ENCODE measurements at places on chromosomes 16 and 17.
A peak's percentile ranks its signal among the peaks of the same experiment; 100 is the strongest.

- no peak for DNase-seq
Observed at GRCh38 chr16:29182501-29182900, 197.6 kb downstream of the LAT start.

- DNase-seq = no peak
Observed at GRCh38 chr17:83142619-83143018, 63.2 kb downstream of the METRNL start.

- DNase-seq = no peak
Observed at GRCh38 chr17:78596871-78597764, 19.9 kb upstream of the DNAH17 start.

DNA sequence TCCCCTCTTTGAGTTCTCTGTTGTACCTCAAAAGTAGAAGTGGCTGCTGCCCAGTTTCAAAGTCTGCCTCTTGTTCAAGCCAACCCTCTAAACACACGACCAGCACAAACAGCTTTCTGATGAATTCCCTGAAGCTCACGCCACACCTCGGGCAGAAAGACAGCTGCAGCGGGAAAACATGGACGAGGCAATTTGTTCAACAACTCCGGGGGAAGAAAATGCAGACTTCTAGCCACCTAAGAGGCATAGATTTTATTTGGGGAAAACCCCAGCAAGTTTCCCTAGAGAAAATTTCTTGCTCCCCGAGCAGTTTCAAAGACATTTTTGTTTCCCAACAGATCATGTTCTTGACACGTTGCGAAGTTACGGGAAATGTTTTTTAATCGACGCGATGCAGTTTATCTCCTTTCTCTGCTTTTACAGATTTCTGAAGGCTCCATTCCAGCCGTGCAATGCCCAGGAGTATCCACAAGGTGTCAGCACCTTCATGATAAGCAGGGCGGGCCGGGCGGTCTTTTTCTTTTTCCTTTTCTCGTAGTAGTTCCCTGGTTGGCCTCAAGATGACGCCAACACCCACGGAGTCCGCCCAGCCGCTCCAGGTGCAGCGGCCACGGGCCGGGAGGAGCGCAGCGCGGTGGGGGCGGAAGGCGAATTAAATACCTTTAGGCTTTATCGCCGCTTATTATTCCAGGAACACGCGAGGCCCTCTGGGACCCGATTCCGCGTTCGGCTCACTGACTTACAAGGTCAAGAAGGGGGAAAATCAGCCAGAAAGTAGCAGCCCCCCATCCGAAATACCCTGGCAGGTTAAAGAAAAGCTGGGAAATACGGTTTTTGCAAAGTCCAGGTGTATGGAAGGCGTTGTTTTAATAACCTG, 2.9 kb upstream of the FOXC2 start:
- peak; percentile 81 for DNase-seq

DNA sequence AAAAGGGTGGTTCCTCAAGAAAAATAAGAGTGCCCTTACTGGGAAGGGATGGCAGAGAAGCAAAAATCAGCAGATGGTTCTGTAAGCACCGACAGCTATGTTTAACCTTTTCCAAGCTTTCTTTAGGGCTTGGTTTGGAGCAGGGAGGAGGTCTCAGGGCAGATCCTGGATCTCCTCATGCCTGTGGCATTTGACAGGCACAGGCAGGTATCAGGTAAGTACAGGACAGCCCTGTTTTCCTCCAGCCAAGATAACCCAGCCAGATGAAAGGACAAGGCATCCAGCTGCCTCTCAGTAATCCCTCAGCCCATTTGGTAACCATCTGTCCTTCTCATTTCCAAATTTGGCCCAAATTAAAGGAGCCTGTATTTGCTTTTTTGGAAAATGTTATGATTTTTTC, 141.5 kb downstream of the TOX3 start:
- DNase-seq = no peak

DNA sequence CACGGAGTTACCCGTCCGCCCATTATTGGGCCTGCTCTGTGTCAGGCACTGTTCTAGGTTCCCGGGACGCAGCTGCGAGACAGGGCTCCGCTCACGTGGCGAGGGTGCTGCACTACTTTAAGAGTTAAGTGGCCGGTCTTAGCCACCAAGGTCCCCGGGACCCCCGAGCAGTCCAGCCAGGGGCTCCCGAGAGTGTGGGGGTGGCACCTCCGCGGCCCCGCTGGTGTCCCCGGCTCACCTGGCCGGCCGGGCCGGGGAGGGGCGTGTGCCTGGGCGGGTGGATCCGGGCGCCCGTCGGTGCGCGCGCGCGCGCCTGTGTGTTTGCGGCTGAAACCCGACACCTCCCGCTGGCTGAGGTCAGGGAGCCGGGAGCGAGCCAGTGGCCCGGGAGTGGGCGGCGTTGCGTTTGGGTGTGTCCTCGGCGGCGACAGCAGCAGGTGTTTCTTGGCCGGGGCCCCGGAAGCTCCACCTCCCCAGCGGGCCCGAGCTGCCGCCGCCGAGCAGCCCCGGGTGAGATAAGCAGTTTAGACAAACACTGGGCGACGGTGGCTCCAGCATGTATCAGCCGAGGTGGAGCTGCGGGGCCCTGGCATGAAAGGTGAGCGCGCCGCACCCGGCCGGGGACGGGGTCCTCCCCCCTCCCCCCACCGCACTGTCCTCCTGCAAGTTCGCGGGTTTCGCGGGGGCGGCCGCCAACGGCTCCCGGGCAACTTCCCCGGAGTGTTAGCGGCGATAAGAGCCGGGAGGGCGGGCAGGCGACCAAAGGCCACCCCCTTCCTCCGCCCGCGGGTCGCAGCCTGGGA, at the start of gene GSE1:
GSE1 (plus strand) TSS at position 522 of the 803 bp plus-strand sequence; CDS start at position 592, 70 bp downstream.
- DNase-seq = peak; percentile 97

DNA sequence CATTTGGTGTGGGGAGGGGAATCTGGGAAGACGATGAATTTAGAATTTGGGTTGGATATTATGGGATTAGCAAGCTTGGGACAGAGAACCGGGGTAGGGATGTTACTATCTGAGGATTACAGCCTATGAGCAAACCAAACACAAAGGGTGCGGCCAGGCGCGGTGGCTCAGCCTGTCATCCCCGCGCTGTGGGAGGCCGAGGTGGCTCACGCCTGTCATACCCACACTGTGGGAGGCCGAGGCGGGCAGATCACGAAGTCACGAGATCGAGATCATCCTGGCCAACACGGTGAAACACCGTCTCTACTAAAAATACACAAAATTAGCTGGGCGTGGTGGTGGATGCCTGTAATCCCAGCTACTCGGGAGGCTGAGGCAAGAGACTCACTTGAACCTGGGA, 60.9 kb downstream of the VPS53 start:
- no peak for DNase-seq

GRCh38 chr17:1907909-1908698, 78.3 kb downstream of the RPA1 start:
- no peak for DNase-seq

DNA sequence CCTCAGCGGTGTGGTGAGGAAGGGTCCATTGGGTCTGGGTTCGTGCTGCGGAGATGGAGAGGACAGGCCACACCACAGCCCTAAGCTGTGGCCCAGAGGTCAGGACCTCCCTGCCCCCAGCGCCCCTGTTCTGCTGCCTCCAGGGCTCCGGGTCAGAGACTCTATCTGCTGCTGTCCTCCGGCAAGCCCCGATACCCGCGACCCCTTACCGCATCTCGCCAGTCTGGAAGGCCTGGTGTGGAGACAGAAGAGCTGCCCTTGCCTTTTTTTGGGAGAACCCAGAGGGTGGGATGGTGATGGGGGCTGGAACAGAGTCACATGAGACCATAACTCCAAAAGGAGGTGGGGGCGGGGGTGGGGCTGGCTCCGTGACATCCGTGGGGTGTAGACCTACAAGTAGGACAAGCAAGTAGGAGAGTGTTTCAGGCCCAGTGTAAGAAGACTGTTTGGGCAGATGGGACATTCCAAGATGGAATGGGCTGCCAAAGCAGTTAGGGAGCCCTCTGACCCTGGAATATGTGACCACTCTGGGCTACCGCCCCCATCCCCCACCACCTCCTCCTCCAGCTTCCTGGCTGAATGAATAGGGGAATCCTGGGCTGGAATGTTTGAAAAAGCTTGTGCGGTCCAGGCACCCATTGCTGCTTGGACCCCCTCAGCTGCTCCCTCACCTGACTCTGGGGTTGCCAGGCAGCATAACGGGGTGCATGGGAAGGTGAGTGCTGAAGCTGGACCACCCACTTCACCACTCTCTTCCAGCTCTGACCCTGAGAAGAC, 1.4 kb downstream of the XYLT2 start:
- DNase-seq = no peak

- DNase-seq = no peak
Observed at GRCh38 chr17:225551-225950, 44.1 kb upstream of the DOC2B start.

DNA sequence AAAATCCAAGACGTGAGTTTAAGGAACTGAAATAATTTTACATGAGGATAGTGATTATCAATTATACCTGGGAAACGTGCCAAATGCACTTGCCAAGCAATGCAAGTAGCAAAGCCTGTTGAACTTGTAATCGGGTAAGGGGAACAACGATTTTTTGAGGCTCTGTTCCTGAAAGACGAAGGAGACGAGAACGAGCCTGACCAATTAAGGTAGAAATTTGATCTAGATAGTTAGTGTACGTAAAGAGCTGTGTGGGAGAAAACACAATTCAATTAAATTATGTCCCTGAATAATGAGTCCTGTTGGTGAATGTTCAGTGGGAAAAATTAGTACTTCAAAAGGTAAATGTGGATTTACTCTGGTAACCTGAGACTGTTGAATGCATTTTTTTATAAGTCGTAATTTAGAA, 17.7 kb upstream of the KCTD5 start:
- DNase-seq = no peak

- DNase-seq = no peak
Observed at GRCh38 chr17:73533781-73534180, 110.5 kb downstream of the SDK2 start.

- peak; percentile 30 for DNase-seq
Observed at GRCh38 chr17:73984941-73985340, 218.5 kb upstream of the RPL38 start.

- no peak for DNase-seq
Observed at GRCh38 chr17:34872640-34873039, 88.6 kb downstream of the CCT6B start.

GRCh38 chr17:44024271-44024663, 9.5 kb upstream of the TMEM101 start:
- DNase-seq = no peak

DNA sequence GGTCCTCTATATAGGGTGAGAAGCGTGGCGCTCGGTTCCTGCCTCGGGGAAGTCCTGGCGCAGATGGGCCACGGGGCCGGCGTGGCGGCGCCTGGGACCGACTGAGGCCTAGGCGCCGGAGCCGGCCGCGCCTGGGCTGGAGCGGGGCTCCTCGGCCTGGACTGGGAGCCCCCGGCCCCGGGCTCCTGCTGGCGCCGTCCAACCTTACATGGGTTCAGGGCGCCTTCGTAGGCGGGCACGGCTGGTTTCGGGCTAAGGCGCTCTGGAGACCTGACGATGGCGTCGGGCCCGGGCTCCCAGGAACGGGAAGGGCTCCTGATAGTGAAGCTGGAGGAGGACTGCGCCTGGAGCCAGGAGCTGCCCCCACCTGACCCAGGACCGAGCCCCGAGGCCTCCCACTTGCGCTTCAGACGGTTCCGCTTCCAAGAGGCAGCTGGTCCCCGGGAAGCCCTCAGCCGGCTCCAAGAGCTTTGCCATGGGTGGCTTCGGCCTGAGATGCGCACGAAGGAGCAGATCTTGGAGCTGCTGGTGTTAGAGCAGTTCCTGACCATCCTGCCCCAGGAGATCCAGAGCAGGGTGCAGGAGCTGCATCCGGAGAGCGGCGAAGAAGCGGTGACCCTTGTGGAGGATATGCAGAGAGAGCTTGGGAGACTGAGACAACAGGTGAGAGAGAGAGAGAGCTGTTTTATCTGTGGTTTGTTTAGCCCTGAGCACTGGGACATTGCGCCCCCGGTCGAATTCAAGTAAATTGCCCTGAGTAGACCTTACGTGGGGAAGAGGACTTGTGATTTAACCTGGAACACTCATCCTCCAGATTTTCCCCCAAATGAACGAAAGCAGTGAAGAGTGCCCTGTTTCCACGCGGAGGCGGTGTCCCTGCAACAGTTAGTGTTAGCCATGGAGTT, 504 bp downstream of the ZNF263 start:
- DNase-seq = no peak

GRCh38 chr16:23500212-23500861, 10.0 kb downstream of the GGA2 start:
- no peak for DNase-seq

GRCh38 chr16:77689971-77690370, 32.3 kb upstream of the NUDT7 start:
- DNase-seq = no peak

- no peak for DNase-seq
Observed at GRCh38 chr17:10907370-10907769, 69.5 kb upstream of the PIRT start.

DNA sequence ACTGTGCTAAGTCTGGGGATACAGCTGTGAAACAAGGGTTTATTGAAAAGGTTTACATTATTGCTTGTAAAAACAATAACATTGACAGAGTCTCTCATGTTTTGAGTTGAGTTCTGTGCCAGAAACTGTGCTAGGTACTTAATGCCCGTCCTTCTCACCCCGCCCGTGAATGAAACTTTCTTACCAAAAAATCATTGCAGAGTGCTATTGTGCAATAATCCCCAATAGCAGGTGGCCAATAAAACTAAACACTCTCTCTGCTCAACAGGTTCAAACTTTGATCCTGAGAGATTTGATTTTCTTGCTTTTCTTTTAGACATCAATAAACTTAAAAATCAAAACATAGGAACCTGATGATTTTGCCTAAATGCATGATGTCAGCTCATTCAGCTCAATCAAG, 441.6 kb downstream of the HAPSTR1 start:
- no peak for DNase-seq

GRCh38 chr17:58344047-58344790, 7.8 kb downstream of the SUPT4H1 start:
- DNase-seq = no peak

- DNase-seq = no peak
Observed at GRCh38 chr17:534071-534691, 180.5 kb downstream of the VPS53 start.

- DNase-seq = no peak
Observed at GRCh38 chr17:3565143-3565542, 7.5 kb upstream of the TRPV3 start.

DNA sequence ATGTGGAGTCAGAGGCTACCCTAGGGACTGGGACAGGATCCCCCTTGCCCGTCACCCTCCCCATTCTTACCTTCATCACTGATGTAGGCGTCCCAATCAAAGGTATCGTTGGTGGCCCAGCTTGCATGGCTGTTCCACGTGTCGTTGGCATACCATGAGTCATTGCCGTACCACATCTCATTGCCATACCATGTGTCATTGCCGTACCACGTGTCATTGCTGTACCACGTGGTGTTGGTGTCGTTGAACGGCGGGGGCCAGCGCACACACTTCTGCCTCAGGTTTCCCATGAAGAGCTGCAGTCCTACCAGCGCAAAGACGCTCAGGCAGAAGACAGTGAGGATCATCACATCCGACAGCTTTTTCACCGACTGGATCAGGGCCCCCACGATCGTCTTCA, 4.8 kb downstream of the SCN4A start:
- peak; percentile 33 for DNase-seq
